ENCODE measurements at places on chromosomes 6 and 20.
A peak's percentile ranks its signal among the peaks of the same experiment; 100 is the strongest.

DNA sequence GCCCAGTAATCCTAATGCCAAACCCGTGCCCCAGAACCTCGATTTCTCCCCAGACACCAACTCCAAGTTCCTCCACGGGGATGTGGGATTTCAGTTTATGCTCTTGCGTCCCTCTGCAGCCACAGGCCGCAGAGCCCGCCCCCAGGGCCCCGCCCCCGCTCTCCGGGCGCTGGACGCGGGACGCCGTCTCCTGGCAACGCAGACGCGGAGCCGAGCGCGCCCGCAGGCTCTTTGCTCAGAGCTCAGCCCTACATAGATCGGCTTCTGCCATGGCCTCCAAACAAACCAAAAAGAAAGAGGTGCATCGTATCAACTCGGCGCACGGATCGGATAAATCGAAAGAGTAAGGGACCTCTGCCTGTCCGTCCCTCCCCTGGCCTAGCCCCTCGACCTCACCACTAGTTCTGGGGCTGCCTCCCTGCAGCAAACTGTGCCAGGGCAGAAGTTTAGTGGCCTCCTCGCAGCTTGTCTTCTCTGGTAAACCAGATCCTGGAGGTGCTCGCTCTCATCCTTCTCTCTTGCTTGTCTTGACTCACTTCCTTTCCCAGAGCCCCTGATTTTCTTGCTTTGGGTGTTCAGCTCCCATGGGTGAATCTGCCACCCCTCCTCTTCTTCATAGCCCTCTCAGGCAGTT lies at the start of gene ADGB:
Gene ADGB (plus strand): TSS at position 201 of the 634 bp plus-strand sequence. CDS start 69 bp downstream, at position 270.
- DNase-seq = peak; percentile 31

GRCh38 chr20:5261763-5262162 lies 55.0 kb downstream of the PROKR2 start:
- no peak for DNase-seq

DNA sequence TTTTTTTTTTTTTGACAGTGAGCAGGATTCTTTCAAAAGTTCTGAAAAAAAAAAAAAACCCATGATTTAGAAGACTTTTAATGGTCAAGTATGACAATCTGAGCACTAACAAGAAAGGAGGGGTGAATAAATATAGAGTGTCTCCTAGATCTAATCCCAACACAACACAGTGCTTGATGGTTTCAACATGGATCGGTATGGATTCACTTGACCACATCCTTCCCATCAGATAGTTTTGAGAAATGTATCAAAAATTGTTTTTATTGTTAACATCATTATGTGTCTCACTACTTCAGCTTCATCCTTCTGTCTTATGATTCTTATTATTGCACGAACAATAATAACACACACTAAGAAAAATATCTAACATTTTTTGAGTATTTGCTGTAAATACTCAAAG lies 21.0 kb downstream of the KIF13A start:
- no peak for DNase-seq

GRCh38 chr20:8777911-8778310 lies 291.0 kb upstream of the PLCB4 start:
- DNase-seq = no peak

- DNase-seq = no peak
Measured at GRCh38 chr6:17716221-17716620, 9.5 kb upstream of the NUP153 start.

- no peak for DNase-seq
Measured at GRCh38 chr6:63637865-63638445, 2.4 kb downstream of the PHF3 start.

GRCh38 chr6:134512981-134513391 lies 195.1 kb upstream of the SGK1 start:
- peak; percentile 59 for DNase-seq

DNA sequence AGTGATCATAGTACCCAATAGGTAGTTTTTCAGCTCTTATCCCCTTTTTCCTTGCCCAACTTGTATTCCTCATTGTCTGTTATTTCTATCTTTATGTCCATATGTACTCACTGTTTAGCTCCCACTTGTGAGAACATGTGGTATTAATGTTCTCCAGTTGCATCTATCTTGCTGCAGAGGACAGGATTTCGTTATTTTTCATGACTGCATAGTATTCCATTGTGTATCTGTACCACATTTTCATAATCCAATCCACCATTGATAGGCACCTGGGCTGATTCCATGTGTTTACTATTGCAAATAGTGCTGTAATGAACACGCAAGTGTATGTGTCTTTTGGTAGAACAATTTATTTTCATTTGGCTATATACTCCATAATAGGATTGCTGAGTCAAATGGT lies 819.5 kb upstream of the ADGRB3 start:
- DNase-seq = no peak

DNA sequence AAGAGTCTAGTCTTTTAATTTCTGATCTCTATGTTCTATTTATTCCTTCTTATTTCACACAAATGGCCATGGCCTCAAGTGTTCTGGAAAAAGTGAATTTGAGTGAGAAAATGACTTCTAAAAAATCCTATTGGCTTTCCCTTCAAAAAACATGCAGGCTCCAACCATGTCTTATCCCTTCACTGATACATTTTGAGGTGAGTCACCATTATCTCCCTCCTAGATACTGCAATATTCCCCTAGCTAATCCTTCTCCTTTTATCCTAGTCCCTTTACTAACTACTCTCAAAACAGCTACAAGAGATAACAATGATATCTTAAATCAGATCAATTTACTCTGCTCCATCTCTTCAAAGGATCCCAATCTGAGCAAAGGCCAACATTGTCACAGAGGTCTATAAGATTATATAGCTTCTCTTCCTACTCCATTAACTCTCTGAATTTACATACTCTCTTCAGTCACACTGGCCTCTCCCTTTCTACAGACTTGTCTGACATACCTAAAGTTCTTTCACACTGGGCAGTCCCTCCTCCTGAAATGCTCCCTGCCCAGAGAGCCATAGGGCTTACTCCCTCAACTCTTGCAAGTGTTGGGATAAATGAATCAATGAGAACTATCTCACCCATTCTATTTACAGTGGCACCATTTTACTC lies 129.2 kb downstream of the TENT5A start:
- DNase-seq = peak; percentile 46

DNA sequence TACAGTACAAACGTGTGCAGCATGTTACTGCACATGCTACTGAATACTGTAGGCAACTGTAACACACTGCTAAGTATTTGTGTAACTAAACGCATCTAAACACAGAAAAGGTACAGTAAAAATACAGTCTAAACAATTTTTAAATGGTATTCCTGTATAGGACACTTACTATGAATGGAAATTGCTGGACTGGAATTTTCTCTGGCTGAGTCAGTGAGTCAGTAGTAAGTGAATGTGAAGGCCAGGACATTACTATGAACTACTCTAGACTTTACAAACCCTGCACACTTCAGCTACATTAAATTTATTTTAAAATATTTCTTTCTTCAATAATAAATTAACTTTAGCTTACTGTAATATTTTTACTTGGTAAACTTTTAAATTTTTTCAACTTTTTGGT lies 225.0 kb upstream of the TENT5A start:
- no peak for DNase-seq

GRCh38 chr6:31128093-31128676 lies 7.9 kb upstream of the CDSN start:
- DNase-seq = peak; percentile 44

DNA sequence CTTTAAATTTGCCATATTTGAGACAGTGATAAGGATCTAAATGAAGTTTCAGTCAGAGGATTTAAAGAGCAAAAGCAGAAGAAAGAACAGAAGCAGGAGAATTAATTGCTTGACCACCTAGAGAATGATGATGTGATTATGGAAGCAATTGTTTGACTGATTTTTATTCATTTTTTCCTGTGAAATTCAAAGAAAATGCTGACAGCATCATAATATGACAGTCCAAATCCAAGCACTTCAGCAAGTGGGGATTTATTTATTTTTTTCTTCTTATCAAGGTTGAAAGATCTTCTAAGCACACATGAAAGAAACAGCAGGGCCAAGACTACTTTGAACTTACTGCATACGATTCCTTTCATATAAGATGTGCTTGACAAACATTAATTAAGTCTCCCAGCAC lies 125.2 kb downstream of the BMP2 start:
- DNase-seq = no peak

GRCh38 chr6:149471801-149472200 lies 13.0 kb downstream of the ZC3H12D start:
- no peak for DNase-seq

DNA sequence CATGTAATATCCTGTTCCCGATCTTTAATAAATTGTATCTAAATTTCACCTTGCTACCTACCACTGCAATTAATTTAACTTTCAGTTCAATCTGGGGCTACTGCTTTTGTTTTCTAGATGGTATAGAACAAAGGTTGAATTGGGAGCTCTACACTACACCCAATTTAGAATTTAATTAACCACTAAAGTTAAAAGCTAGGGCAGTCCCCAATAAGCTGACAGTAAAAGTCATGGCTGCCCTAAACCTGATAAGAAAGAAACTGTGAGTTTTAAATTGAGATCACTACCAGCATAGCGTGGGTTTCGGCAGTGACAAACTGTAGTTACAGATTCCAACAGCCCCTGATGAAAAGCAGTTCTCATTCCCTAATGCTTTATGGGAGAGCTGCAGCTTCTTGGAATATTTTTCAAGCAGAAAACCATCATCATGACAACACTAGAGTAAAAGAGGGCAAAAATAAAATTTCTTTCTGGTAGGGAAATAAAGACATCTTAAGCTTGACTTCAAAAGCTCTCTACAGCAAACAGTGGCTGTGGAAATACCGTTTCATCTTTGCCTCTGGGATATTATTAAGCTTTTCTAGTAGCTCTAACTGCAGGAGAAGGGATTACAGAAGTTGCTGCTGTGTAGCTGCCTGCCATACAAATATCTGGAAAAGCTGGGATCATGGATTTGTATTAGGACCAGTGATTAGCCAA lies 1372.1 kb downstream of the EPHA7 start:
- DNase-seq = no peak

DNA sequence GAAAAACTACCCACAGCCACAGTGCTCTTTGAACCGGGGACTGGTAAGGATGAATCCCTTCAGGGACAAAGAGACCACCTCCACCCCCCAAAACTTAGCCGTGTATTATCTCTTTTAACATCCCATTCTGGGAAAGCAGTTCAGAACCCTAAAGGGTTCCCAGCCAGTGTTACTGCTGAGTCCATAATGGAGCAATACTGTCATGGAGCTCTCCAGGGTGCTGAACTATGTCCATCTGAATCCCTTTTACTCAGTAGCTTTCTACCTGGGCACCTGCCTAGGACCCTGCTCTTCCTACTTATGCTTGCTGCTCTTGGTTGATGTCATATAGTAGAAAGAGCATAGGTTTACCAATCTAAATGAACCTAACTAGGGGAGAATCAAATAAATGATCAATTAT lies 22.3 kb upstream of the SAYSD1 start:
- peak; percentile 18 for DNase-seq

- DNase-seq = no peak
Measured at GRCh38 chr6:11389977-11390376, 147.6 kb upstream of the TMEM170B start.

- DNase-seq = no peak
Measured at GRCh38 chr20:24498641-24499040, 29.2 kb downstream of the SYNDIG1 start.

DNA sequence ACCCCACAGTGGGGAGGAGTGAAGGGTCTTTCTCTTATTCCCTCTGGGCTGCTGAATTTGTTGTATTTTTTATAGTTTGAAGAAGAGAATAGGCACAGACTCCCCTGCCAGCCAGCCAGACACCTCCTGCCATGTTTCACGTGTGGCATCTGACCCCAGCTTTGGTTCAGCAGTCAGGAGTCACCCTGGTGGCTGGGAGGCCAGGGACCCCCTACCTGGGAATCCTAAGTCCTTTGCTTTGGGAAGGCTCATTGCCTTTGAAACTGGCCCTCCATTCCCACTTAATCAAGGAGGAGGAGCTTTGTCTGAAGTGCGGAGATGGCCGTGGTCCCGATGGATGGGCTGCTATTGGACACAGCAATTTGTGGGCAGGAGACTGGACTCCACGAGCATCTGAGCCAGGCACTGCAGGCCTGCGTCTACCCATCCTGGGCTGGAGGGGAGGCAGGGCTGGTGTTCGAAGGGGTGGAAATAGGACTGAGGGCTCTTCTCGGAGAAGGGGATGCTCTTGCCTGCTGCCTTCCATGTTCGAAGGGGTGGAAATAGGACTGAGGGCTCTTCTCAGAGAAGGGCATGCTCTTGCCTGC lies 196.1 kb downstream of the DLL1 start:
- DNase-seq = no peak

DNA sequence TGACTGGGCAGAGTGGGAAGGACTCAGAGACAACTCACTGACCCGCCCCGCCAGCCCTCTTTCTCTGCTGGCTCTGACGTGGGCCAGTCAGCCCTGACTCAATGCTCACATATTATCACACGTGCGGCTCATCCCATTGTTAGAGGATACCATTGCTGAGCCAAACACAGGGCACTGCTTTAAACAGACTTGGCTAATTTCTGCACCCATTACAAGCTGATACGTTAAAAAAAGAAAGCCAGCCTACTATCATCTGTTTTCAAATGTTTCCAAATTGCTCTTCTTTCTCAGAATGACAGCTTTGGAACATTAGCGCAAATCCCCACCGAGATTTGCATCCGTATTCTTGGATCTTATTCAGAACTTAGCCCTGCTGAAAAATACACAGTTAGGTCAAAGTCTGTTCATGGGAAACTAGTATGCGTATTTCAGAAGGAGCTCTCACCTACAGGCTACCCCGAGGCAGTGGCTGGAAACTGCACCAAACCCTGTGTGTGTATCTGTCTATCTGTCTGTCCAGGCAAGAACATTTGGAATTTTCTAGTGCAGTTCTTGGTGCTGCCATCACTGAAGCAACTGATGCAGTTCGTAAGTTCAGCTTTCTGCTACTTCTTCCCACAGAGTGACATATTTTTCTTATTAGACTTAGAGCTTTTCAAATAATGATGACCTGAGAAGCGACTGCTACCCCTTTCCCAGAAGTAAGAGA lies 32.8 kb downstream of the RAMACL start:
- DNase-seq = peak; percentile 64

DNA sequence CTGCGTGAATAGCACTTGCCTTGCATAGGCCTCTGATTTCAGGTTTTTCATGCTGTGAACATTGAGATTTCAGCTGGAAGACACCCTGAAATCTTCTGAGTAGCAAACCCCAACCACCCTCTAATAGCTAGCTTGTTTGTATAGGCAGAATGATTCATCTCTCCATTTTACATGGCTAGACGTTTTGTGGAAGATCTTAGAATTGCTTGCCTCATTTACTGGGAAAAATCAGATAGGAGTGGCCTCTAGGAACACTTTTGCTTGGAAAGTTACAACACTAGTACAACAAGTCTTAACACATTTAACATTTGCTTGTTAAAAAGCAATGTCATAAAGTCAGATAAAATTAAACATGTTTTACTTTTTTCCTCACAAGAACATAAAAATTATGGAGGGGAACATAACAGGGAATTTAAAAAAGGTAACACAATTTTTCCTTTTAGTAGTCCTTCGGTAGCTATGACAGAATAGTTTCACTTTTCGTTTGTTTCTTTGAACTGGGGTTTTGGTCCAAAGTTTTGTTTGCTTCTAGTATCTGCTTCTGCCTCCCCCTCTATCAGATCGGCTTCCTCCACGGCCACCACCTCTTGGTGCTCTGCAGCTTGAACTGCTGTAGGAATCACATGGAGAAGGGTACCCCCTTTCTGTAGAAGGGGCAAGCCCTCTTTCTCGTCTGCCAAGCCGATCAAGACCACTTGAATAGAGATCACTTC lies 102.2 kb upstream of the PTCHD4 start:
- no peak for DNase-seq

- DNase-seq = no peak
Measured at GRCh38 chr6:20589266-20589665, 55.0 kb downstream of the CDKAL1 start.

- peak; percentile 82 for DNase-seq
Measured at GRCh38 chr6:42120895-42121865, 21.2 kb downstream of the C6orf132 start.
